ENCODE measurements at places on chromosomes 11 and 22. TPM values are rescaled to one million over a fixed set of nuclear protein-coding genes. Genes with fewer than 3 reads are reported as not detected.

GRCh38 chr11:115051938-115052590, 373.7 kb downstream of the NXPE2 start:
- DNase-seq, result no peak

- DNase-seq, result peak; percentile 71
Measured at GRCh38 chr22:49992921-49993648, 19.5 kb downstream of the IL17REL start.

GRCh38 chr11:11090495-11090894, 232.6 kb upstream of the ZBED5 start:
- DNase-seq, result no peak

DNA sequence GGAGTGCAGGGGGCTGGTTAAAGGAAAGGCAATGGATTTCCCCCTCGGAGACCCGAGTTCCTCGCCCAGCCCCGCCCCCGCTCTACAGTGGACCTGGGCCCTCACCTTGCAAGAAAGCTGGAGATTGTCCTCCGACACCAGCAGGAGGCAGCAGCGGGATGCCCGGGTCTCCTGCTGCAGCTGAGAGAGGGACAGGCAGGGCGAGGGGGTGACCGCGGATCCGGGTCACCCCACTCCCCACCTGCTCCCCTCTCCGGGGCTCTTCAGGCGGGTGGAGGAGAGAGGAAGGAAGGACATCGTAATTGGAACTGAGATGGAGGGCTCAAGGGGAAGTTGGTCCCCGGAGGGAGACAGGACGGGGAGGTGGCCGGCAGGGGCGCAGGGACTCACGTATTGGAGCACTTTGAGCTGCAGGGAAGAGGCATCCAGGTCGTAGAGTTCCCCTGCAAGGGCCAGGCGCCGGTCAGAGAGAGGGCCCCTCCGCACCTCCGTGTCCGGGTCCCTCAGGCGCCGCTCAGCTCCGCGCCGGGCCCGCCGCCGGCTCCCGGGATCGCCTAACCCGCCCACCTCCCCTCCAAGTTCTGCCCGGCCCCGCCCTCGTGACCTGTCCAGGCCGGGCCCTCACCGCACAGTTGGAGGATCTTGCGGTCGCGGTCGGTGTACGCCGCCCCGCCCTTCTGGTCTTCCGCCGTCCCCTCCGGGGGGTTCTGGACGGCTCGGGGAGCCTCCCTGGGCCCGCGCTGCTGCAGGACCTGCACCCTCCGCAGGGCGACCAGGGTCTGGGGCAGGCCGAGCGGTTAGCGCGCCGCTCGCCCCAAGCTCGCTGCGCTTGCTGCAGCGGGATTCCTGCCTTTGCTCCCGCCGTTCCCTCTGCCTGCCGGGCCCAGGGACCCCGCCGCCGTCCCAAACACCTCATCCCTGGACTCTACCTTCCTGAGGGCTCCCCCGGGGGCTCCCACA, 84.1 kb downstream of the PDE2A start:
- DNase-seq, result peak; percentile 68

- DNase-seq, result peak; percentile 33
Measured at GRCh38 chr11:115330684-115331482, 173.3 kb downstream of the CADM1 start.

GRCh38 chr22:36423461-36424404, 36.0 kb upstream of the MYH9 start:
- peak; percentile 91 for DNase-seq

GRCh38 chr11:30346068-30346688, 23.3 kb downstream of the ARL14EP start:
- peak; percentile 79 for DNase-seq

GRCh38 chr11:70116386-70117065, 38.4 kb downstream of the ANO1 start:
- no peak for DNase-seq

- DNase-seq, result no peak
Measured at GRCh38 chr11:33598426-33599069, 102.1 kb downstream of the C11orf91 start.

- DNase-seq, result peak; percentile 28
Measured at GRCh38 chr11:2891326-2892214, 6.0 kb upstream of the CDKN1C start.

GRCh38 chr11:33437529-33437928, 180.3 kb downstream of the HIPK3 start:
- no peak for DNase-seq

- no peak for DNase-seq
Measured at GRCh38 chr11:75369560-75370255, 18.2 kb upstream of the ARRB1 start.

DNA sequence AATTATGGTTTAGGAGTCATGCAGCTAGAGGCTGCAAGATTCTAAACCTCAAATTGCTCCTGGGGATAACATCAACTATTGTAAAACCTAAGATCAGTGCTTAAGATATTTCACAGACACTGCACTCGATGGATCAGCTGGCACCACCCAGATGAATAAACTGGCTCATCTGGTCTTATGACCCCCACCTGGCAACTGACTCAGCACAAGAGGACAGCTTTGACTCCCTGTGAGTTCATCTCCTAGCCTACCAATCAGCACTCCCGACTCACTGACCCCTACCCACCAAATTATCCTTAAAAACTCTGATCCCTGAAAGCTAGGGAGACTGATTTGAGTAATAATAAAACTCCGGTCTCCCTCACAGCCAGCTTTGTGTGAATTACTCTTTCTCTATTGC, 782 bp upstream of the TTC12 start:
- DNase-seq, result no peak

The SLC35F2 gene
- total RNA-seq, result 37.8 TPM

The CAVIN3 gene
- total RNA-seq, result 8.5 TPM

The DCDC1 gene
- total RNA-seq, result 0.11 TPM

Measured in SK-MEL-5 (cell line).